ENCODE measurements at places on chromosomes 3 and 15.

DNA sequence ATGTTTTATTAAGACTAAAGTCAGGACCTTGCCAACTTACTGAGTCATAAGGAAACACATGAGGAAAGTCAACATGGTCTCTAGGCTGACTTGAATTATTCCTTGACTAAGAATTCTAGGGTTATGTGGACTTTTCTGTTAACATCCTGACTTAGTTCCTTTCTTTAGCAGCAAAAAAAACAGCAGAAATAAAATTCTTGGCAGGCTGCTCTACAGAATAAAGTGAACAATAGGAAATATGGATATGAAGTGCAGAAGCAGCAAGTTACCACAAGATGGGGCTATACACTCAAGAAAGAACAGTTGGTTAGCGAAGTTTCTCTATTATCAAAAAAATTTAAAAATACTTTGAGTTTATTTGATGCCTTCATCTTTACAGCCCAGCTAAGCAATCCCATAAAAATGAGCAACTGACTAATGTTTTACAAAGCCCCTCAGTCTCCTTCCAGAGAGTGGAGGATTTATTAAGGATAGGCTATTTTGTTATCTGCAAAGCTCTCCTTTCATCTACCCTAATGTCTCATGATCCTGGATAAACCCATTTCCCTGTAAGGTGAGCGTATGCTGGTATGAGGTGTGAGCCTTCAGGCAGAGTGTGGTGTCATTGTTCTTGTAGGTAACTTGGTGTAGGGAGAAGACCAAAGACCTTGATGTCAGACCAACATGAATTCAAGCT is 23.1 kb upstream of the MCCC1 start:
- DNase-seq, result no peak

GRCh38 chr15:96324940-96325540 is 5.5 kb upstream of the NR2F2 start:
- DNase-seq, result no peak

DNA sequence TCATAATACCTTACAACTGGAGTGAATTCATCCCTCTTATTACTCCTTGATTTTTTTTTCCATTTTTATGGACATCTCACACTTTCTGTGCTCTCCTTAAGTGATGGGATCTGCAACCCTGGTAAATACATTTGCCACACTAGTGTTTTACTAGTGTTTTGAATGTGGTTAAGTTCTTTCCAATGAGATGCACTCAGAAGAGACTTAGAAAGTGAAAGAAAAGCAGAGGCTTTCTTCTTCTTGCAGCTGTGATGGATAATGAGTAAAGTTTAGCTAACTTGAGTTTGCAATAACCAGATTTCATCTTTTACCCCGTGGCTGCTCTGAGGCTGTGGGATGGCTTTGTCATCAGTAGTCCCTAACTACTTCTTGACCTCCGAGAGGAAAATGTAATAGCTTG is 1248.4 kb downstream of the NSUN3 start:
- no peak for DNase-seq

GRCh38 chr3:190877925-190878324 is 15.4 kb upstream of the GMNC start:
- no peak for DNase-seq

GRCh38 chr3:177692304-177692975 is 495.2 kb upstream of the TBL1XR1 start:
- DNase-seq, result no peak

- DNase-seq, result no peak
These were observed 105.7 kb downstream of the PPP2R3A start for GRCh38 chr3:136070953-136071949.

DNA sequence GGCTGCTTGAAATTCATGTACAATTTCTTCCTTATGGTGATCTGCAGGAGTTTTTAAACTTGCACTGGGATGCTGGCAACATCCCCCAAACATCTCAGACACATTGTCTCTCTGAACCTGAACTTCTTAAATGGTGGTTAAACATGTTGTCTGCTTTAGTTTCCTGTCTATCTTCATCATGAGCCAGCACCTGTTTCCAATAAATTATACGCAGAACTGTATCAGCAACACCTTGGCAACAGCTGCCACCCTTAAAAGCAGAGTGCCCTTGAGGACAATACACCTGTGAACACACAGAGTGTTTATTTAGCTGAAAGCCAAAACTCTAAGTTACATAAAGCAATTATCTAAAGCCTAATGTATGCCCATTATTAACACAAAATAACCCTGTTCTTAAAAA is 242.9 kb downstream of the WNT5A start:
- DNase-seq, result no peak

GRCh38 chr3:63968612-63969350 is 54.5 kb downstream of the PSMD6 start:
- DNase-seq, result no peak

DNA sequence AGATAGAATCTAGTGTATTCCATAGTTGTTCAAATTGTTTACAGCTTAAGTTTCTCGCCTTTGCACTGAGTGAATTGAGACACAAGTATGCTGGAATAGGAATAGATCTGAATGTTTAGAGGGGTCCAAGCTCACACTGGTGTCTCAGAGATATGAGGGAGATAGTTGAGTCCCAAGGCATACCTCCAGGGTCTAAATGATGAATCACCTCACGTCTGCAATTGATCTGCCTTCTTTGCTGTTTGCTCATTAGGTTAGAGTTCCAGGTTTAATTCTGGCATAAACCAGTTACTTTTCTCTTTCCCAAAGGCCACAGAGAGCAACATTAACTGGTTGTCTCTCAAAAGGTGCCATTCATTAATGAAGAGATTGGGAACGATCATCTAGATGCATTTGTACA is 106.3 kb upstream of the MME start:
- no peak for DNase-seq

DNA sequence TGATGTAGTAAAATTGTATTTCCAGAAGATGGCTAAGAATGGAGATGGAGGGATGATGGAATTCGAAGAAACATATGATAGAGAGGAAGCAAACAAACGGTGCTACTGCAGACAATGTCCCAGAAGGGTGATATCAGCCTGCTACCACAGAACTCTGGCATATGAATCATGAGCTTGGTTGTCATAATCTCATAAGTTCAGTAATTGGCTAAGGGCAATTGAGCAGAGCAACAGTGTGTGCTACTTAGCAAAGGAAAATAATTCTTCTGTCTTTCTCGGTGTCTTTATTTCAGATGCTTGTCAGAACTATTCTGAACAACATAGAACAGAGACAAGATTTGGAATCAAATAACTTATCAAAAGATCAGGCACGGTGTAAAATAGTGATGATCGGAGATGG is 407.3 kb downstream of the GBE1 start:
- DNase-seq, result no peak

DNA sequence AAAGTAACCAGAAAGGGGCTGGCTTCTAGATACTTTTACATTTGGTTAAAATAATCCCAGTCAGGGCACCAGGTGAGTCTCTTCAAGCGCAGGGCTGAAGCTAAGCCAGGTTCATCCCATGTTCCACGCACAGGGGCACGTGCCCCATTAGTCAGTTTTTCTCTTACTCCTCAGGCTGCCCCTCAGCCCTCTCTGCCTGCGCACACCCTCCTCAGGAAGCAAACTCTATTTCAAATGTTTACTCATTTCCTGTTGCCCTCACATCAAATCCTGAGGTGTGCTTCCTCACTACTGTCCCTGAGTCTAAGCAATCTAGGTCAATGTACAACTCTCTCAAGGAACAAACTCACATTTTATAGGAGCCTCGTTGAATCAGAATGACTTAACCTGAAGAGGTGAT is 48.5 kb downstream of the THBS1 start:
- no peak for DNase-seq

DNA sequence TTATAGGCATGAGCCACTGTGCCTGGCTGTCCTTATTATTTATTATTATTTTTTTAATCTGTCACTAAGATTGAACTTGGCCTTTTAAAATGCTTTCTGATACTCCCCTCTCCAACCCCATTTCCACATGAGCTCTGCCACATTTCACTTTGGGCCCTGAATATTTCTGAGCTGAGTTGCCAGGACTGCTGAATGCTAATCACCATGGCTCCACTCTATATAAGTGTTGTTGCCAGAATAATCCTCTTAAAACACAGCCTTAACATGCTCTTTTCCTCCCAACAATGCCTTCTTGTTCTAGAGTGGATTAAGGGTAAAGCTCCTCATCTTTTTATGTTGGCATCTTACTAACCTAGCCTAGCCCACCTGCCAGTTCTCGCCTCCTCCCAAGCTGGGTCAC is 124.4 kb downstream of the PDZRN3 start:
- no peak for DNase-seq

DNA sequence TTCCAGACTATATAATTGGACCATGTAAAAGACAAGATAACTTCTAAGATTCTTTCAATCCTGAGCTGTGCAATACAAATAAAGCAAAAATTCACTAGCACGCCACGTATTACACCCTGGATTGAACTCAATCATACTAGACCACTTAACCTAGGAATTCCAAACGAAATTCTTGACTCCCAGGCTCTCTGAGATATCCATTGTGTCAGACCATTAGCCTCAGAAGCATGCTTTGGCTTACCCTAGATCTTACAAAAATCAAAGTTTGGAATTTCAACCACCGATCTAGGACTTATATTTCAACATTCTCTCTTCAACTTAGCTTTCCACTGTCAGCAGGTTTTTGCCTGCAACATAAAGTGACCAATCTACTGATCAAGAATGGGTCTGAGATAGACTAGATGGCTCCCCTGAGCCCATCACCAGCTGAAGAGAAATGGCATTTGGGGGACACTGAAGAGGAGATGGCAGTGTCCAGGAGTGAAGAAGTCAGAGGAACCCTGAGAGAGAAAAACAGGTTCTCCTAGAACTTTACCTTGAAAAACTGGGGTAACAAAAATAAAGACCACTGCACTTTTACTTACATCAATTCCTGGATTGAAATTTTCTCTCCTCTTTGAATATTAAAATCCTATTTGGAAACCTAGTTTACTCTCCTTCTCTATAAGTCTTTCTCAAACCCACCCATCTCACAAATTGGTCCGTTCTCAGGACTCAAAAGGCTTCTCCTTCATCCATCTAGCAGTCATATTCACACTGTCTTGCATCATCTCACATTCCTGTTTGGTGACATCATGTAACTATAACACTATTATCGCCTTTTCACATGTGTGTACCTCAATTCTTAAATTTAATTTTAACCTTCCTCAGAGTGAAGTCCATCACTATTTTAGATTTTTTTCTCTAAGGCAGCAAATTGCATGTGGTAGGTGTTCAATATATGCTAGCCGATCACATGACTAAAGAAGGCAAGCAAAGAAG is 18.5 kb downstream of the CPNE4 start:
- no peak for DNase-seq

DNA sequence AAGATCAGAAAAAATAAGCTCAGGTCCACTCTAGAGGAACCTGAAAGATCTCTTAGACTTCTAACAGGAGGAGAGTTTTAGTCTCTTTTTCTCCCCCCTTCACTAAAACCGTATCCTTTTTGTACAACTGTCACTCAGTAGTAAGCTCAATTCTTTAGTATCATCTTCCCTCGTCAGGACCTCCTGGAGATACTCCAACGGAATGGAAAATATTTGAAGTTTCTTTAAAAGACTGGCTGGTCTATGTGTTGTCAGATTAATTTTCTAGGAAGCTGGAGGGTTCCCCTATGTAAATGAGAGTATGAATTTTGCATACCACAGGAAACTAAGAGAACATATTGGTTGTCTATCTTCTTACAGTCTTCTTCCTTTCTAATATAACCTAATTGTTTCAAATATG is 747.7 kb upstream of the CBLB start:
- no peak for DNase-seq

DNA sequence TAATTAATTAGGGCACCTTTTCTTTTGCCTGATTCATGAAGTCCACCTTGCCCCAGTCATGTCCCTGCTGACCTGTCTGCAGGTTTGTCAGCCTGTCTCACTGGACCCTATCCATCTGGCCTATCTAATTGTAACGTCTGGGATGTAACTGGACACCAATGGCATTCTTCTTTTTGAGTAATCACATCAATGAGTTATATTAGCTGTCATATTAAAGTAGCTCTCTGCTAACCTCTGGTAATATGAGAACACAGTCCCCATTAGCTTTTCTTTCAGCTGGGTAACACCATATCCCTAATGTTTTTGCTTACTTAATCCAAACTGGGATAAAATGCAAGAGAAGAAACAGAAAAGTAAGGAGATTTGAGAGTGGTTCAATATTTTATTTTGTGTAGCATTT is 166.2 kb upstream of the VEPH1 start:
- DNase-seq, result no peak

DNA sequence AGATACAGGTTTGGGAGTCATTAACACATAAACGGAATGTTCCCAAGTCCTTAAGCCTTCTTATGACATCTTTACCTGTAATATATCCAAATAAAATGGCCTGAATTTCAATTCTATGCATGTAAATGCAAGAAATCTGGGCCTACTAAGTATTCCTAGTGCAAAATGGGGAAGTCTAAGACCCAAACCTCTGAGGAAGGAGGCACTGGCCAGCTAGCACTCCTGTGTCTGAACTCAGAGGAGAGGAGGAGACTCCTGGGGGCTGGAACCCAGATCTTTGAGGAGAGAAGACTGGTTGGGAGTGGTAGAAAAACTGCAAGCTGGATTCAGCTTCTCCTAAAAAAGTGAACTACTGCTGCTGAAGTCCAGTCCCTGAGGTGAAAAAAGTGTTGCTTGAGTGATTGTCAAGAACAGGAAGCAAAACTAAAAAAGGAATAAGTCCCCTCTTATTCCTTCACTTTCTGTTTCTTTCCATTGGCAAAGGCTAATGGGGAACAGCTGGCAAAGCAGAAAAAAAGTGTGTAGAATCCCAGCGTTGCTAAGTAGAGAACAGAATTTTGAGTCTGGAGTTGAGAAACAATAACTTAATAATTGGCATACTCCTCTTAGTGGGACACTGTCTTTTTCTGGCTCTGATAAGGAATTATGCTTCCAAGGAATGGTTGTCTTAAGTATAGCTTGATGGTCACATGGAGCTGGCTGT is 54.8 kb upstream of the ATP2C1 start:
- DNase-seq, result no peak

DNA sequence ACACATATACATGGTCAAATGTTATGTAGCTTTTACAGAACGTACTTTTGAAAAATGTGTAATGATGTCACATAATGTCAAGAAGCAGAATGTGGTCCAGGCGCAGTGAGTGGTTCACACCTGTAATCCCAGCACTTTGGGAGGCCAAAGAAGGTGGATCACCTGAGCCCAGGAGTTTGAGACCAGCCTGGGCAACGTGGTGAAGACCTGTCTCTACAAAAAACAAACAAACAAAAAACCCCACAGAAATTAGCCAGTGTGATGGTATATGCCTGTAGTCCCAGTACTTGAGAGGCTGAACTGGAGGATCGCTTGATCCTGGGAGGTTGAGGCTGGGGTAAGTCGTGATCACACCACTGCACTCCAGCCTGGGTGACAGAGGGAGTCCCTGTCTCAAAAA is 15.9 kb upstream of the GLCE start:
- DNase-seq, result no peak

DNA sequence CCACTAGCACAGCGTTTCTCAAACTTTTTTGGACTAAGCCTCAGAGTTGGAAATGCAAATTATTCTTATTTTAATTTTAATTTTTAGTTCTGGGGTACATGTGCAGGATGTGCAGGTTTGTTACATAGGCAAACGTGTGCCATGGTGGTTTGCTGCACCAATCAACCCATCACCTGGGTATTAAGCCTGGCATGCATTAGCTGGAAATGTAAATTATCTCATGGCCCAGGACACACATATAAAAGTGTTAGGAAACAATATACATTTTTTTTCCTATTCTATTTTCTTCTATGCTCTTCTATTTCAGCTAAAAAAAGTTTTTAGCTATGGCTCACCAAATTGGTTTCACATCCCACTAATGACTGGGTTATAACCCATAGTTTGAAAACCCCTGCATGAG is 73.3 kb upstream of the LRIG1 start:
- DNase-seq, result no peak

GRCh38 chr15:80834402-80834801 is 55.2 kb downstream of the CEMIP start:
- DNase-seq, result no peak

- no peak for DNase-seq
These were observed 23.8 kb downstream of the EFCAB12 start for GRCh38 chr3:129404610-129405009.

Measured in liver (tissue), 10 donors.